Fibroblast of villous mesenchyme (primary cell): ENCODE measurements at places on chromosomes 2 and 18. TPM values are rescaled to one million over a fixed set of nuclear protein-coding genes. Genes with fewer than 3 reads are reported as not detected.
A peak's percentile ranks its signal among the peaks of the same experiment; 100 is the strongest.

Gene TUBA4B
- not detected in 2 replicates for total RNA-seq

Gene CFC1
- total RNA-seq = not detected in 2 replicates

Gene TLX2
- not detected in 2 replicates for total RNA-seq

GRCh38 chr2:83017366-83018090 is 1441.6 kb downstream of the SUCLG1 start:
- DNase-seq = no peak

DNA sequence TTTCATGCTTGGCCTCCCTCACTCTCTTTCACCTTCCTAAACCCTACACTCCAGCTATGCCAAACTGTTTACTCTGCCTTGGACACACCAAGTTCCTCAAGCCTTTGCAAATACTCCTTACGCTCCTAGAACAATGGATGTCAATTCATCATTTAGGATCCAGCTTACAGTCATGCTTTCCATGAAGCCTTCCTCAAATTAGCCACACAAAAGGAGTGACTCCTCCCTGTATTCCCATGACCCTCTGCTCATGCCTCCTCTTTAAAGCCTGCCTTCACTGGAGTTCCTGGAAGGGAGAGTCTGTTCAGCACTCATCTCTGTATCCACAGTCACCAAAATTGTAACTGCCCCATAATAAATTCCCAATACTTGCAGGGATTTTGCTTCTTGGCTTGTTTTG is 721 bp upstream of the EHD3 start:
- no peak for DNase-seq

DNA sequence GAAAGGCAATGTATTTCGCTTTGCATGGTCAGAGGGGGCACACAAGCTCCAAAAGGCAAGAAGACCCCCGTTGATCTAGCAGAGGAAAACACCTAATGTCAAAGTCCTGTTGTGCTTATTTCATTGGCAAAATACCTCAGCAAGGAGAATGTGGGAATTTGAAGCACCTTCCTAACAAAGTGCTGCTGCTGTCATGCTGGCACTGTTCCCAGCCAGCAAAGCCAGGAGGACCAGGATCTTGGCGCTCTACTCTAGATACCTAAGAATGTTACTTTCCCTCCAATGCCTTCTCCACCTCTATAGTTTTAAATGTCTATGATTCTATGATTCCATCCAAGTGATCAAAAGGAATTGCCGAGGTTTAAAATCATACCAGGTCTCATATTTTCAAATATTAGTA is 867.9 kb upstream of the POU3F3 start:
- DNase-seq = no peak

- DNase-seq = no peak
Observed at GRCh38 chr18:63981719-63982118, 11.8 kb downstream of the SERPINB8 start.

- DNase-seq = peak; percentile 75
Observed at GRCh38 chr2:11292464-11293255, 51.8 kb downstream of the ROCK2 start.

DNA sequence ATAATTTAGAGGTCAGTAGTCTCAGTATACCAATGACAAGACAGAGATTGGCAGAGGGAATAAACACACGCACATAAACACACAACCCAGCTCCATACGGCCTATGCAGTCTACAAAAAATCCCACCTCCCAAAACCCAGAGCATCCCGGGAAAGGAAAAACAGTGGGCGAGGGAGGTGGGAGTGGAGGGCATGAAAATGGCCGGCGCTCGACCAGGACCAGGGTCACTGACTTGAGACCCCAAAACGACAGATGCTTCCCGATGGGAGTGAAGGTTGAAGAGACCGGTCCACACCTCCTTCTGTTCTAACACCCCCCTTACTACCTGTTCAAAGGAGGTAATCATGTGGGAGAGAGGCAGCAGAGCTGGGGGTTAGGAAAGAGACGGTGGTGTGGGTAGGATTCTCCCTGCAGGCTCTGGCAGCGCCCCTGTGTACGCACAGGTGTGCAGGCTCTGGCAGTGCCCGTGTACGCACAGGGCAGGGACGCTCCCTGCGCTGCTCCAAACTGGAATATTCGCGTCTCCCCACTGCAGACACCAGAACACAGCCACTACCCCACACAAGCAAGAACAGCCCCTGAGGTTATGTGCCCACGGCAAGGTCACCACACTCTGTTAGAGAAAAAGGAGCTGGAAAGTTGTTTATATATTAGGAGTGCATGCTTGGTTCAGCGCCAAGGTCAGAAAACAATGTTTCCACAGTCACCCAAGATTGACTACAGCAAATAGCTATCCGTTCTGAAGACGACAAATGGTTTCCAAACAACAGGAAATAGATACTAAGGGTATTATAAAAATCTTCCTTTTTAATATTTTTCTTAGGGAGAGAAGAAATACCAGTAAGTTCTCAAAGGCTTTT is 67.9 kb downstream of the EIPR1 start:
- DNase-seq = no peak

GRCh38 chr2:64932371-64933216 is 56.6 kb upstream of the SLC1A4 start:
- no peak for DNase-seq

GRCh38 chr2:55923982-55924321 is 370 bp upstream of the EFEMP1 start:
- DNase-seq = no peak

- DNase-seq = no peak
Observed at GRCh38 chr2:3442185-3442584, 62.7 kb downstream of the TRAPPC12 start.
